ENCODE measurements at places on chromosomes 5 and 9. TPM values are rescaled to one million over a fixed set of nuclear protein-coding genes. Genes with fewer than 3 reads are reported as not detected.

DNA sequence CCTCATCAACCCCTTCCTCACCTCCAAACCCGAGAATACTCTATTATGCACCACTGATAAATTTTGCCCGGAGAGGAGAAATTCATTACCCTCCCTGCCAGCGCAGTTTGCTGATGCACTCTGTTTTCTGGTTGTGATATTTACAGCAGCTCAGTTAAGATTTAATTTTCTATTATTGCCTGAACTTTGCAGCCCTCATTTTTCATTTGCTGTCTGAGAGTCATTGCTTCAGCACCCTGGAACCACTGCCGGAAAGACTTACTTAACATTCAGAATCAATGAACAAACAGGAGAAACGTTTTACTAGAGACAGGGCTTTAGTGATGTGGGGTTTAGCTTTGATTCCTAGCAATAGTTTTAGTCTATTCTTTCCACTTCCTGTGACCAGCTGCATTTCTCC is 56.7 kb upstream of the MAMDC2 start:
- DNase-seq, result no peak

- no peak for DNase-seq
These were observed 11.1 kb downstream of the PRELID2 start for GRCh38 chr5:145824040-145824439.

GRCh38 chr9:120391691-120392090 is 188.3 kb downstream of the CDK5RAP2 start:
- no peak for DNase-seq

- DNase-seq, result no peak
These were observed 83.3 kb upstream of the ZBTB43 start for GRCh38 chr9:126721564-126721981.

The RPS14 gene
- 2,603 TPM for total RNA-seq

The MROH2B gene
- not detected for total RNA-seq

The GABRA1 gene
- not detected for total RNA-seq
